G401 (cell line): ENCODE measurements at places on chromosomes 3 and 15. TPM values are rescaled to one million over a fixed set of nuclear protein-coding genes. Genes with fewer than 3 reads are reported as not detected.

ITIH3 gene
- not detected in 2 replicates for total RNA-seq

DNA sequence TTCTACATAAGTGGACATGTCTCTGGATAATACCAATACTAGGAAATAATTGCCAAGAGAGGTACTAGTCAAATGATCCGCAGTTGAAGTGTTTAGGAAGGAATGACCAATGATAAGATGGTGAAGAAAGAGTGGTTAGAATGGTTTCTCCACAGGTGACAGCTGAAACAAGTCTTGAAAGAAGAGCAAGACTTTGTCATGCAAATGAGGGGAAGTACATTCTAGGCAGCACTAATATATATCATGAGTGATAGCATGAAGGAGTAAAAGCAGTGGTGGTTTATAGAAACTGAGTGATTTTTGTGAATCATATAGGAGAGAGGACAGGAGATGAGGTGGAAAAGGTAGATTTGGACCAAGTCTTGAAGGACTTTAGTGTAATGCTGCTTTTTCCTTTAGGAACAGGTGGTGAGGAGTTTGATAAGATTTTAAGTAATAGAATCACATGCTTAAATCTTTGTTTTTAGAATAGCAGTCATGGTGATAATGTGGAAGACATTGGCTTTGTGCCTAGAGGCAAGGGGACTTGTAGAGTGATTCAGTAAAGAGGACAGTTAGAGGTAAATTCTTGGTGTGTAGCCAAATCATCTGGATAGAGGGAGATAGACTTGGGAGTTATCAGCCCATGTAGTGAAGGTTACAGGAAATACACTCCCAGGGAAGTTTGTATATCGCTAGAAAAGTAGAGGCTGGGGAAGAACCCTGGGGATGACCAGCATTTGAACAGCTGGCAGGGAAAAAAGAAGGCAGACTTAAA lies 31.9 kb downstream of the SLMAP start:
- DNase-seq, result no peak

DNA sequence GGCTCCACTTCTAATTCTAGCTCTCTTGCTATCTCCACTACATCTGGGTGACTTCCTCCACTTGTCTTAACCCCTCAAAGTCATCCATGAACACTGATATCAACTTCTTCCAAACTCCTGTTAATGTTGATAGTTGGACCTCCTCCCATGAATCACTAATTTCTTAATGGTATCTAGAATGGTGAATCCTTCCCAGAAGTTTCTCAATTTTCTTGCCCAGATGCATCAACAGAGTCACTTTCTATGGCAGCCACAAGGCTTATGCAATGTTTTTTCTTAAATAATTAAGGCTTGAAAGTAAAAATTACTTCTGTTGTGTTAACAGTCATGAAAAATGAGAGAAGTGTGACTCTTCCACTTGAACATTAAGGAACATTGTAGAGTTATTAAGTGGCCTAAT lies 164.3 kb downstream of the PCCB start:
- no peak for DNase-seq

DNA sequence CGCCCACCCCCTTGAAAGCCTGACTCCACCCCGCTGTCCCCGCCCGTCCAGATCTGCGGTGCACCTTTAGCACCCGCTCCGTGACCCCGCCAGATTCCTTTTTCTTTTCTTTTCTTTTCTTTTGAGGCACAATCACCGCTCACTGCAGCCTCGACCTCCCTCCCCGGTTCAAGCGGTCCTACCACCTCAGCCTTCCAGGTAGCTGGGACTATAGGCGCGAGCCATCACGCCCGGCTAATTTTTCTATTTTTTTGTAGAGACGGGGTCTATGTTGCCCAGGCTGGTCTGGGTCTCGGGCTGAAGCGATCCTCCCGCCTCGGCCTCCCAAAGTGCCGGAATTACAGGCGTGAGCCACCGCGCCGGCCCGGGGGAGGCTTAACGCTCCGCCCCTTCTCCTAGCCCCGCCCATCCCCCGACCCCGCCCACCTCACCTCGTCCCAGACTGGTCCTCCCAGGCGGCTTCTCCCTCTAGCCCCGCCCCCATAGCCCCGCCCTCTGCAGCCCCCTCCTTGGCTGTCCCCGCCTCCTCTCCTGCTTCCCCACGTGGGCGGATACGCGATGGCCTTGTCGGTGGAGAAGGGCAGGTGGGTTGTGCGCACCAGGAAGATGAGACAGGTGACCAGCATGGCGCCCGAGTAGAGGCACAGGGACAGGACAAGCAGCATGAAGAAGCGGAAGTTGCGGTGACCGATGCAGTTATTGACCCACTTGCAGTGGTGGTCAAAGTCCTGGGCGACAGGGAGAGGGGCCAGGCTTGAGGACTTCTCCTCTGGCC lies 3.2 kb downstream of the ZDHHC19 start:
- DNase-seq, result no peak

DNA sequence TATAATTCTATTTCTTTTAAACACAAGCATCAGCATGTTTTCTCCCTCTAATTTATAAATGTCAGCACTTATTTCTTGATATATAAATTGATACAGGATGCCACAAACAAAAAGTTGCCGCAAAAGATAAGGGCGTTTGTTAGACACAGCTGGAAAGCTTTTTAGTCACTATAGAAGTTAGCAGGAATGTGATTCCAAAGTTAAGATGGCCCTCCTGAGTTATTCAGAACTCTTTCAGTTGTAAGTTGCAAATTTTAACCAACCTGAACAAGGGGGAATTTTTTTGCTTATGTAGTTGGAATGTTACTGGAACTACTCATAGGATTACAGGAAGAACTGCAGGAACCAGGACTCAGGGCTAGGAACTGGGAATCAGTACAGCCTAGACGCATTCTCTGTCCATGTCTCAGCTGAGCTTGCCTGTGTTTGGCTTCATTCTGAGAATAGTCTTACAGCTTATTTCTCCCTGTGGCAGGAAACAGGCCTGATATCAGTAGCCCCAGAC lies 166.3 kb downstream of the VGLL4 start:
- no peak for DNase-seq
